Uterus (tissue), 4 donors: ENCODE measurements at places on chromosomes 7 and 10. TPM values are rescaled to one million over a fixed set of nuclear protein-coding genes. Genes with fewer than 3 reads are reported as not detected.

Gene SSC4D
- total RNA-seq = not detected

Gene RAB19
- total RNA-seq = not detected

Gene RPA3
- 18.2 TPM for total RNA-seq

Gene KLF14
- total RNA-seq = not detected

Gene FAM25G
- not detected for total RNA-seq

Gene CTAGE4
- 0.26 TPM for total RNA-seq

Gene FAM25A
- total RNA-seq = not detected

Gene CNNM2
- 5.3 TPM for total RNA-seq

DNA sequence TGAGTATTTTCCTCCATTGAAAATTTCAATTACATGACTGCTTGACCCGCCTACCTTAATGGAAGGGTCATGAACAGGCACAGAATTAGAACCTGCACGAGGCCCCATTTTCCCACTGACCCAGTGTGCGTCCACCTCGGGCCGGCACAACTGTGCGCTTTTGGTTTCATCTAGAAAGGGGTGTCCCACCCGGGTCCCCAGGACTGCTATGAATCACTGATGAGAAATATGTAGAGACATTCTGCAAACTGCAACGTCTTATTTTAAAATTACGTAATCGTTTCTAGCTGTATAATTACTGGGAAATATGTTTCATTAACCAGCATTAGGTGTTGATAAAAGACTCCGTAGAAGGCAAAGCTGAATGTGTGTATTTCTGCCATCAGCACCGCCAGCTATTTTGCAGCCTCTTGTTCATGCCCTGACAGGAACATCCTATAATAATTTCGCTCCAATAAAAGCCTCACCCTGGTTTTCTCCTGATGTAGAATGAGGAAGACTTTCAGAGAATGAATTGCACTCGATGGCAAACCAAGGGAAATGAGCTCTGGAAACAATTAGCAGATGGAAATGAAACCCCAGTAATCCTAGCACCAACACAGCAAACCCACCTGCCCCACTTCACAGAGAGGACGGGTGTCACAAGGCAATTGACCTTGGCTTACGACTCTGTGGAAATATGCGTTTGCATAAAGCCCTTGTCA, 562.1 kb downstream of the DNAJB6 start:
- H3K36me3 ChIP-seq = no peaks in the 10 kb centered on the region
- no peak for DNase-seq
- H3K27me3 ChIP-seq = no peaks in the 10 kb centered on the region
- H3K4me3 ChIP-seq = no peak overlapping the region

GRCh38 chr10:61943674-61944378, 42.3 kb downstream of the ARID5B start:
- no peak overlapping the region for H3K4me3 ChIP-seq
- H3K27ac ChIP-seq = peak overlapping the region; percentile 91
- peaks cover 3% of the 10 kb centered on the region for H3K4me1 ChIP-seq
- H3K27me3 ChIP-seq = no peaks in the 10 kb centered on the region
- DNase-seq = no peak

DNA sequence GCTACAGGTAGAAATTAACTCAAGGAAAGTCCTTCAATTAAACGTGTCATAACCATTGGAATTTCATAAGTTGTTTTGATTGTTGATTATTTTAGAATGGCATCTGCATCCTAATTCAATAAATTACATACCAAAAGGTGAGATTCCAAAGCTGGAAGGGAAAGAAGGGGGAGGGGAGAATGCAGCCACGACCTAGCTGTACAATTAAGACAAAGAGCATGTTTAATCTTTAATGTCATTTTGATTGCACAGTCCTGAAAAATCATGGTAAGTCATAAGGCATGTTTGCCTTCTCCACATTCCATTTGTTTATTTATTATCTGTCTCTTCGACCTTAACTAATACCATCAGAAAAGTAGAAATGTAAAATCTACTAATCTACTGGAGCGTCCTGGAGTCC, 358.1 kb downstream of the FRMD4A start:
- H3K4me1 ChIP-seq = no peaks in the 10 kb centered on the region
- DNase-seq = no peak
- no peaks in the 10 kb centered on the region for H3K36me3 ChIP-seq
- H3K4me3 ChIP-seq = no peak overlapping the region
- H3K27me3 ChIP-seq = no peaks in the 10 kb centered on the region
- no peak overlapping the region for H3K27ac ChIP-seq

GRCh38 chr10:62617652-62618051, 186.9 kb upstream of the ADO start:
- H3K27ac ChIP-seq = no peak overlapping the region
- DNase-seq = no peak
- no peaks in the 10 kb centered on the region for H3K4me1 ChIP-seq
- no peak overlapping the region for H3K4me3 ChIP-seq
- H3K36me3 ChIP-seq = no peaks in the 10 kb centered on the region

DNA sequence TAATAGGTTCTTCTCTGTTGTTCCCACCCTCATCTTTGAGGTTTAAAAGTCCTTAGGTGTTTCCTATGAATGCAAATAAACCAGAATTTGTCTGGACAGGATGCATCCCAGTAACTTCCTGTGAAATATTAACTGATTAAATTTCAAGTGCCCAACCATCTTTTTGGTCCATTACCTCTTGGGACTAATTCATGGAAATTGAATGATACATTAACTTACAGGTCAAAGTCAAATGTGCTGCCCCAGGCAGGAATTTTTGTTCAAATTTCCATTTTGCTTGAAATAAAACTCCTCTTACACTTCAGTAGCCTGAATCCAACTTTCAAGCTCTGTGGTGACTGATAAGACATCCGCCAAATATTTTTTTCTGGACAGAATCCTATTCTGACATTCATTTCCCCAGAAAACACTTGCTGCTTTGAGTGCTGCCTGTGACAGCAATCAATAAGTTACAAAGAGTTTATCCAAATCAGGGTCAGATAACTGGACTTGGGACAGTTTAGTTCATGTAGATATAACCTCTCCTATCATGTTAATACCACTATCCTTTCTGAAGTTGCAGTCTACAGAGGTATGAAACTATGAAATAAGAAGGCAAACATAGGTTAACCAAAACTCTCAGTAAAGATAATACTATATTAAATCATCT, 383.5 kb downstream of the POM121L12 start:
- no peaks in the 10 kb centered on the region for H3K4me1 ChIP-seq
- DNase-seq = no peak
- no peaks in the 10 kb centered on the region for H3K36me3 ChIP-seq

DNA sequence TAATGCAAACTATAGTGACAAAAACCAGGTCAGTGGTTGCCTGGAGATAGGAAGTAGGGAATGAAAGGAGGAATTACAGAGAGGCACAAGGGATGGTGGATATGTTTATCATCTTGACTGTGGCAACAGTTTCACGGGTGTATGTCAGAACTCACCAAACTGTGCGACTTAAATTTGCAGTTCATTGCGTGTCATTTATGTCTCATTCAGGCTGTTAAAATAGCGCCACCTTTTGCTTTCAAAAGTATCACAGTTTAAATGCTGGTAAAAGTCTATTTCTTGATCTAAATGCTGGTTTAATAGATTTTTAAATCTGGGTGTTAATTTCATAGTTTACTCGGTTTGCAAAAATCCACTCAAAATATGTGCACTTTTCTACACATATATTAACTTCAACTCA, 51.0 kb downstream of the PTTG1IP2 start:
- H3K4me3 ChIP-seq = no peak overlapping the region
- no peak overlapping the region for H3K27ac ChIP-seq
- no peaks in the 10 kb centered on the region for H3K4me1 ChIP-seq
- DNase-seq = no peak

- no peak overlapping the region for H3K4me3 ChIP-seq
- no peak for DNase-seq
- H3K27ac ChIP-seq = no peak overlapping the region
- H3K4me1 ChIP-seq = no peaks in the 10 kb centered on the region
- H3K27me3 ChIP-seq = no peaks in the 10 kb centered on the region
- no peaks in the 10 kb centered on the region for H3K36me3 ChIP-seq
Measured at GRCh38 chr7:87709258-87709657, 81.1 kb downstream of the RUNDC3B start.

- no peaks in the 10 kb centered on the region for H3K27me3 ChIP-seq
- H3K36me3 ChIP-seq = no peaks in the 10 kb centered on the region
- no peaks in the 10 kb centered on the region for H3K4me1 ChIP-seq
- peak overlapping the region; percentile 14 for H3K27ac ChIP-seq
Measured at GRCh38 chr10:75977139-75977538, 545.7 kb downstream of the LRMDA start.

DNA sequence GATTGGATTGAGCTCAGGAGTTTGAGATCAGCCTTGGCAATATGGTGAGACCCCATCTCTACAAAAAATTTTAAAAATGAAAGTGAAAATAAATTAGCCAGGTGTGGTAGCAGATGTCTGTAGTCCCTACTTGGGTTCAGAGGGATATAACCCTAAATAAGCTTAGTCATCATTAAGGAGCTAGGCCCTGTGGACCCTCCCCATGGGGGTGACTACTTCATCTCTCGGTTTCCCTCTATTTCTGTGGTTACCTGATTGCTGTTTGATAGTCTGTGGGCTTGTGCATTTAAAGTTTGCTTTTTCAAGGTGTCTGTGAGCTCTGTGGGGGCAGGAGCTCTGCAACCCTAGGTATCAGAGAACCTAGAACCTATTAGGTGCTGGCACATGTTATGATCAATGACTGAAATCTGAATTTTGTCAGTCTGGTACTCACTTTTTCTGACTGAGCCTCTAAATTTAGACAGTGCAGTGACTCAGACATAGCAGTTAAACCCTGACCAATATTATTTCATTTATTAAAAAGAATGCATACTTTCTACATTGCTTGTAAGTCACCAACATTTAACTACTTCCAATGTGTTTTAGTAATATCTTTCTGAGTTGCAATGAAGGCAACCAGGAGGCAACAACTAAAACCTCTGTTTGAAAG, 8.1 kb upstream of the CUZD1 start:
- H3K4me3 ChIP-seq = no peak overlapping the region
- no peak for DNase-seq
- no peak overlapping the region for H3K27ac ChIP-seq
- no peaks in the 10 kb centered on the region for H3K36me3 ChIP-seq
- H3K27me3 ChIP-seq = no peaks in the 10 kb centered on the region
- no peaks in the 10 kb centered on the region for H3K4me1 ChIP-seq

- no peak for DNase-seq
- H3K4me1 ChIP-seq = no peaks in the 10 kb centered on the region
- H3K27me3 ChIP-seq = no peaks in the 10 kb centered on the region
- H3K4me3 ChIP-seq = no peak overlapping the region
Measured at GRCh38 chr10:67780759-67781538, 57.0 kb downstream of the DNAJC12 start.

- H3K27me3 ChIP-seq = peaks cover 4% of the 10 kb centered on the region
- no peaks in the 10 kb centered on the region for H3K36me3 ChIP-seq
- DNase-seq = no peak
- H3K27ac ChIP-seq = no peak overlapping the region
- no peak overlapping the region for H3K4me3 ChIP-seq
Measured at GRCh38 chr10:8061274-8062211, 7.1 kb downstream of the GATA3 start.

DNA sequence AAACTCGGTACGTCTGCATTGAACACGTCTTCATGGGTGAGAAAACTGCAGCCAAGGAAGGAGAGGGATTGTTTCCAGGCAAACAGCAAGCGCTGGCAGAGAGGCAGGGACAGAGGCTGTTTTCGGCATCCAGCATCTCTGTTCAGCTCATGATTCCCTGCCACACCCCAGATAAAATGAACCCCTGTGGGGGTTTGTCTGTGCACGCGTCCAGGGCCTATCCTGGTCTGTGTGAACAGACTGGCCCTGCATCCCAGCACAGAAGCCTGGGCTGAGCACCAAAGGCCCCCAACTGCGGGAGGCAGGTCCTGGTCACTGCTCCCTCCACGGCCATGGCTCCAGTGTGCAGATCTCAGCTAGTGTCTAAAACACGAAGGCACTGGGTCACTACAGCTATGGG, 83.3 kb upstream of the FAM20C start:
- H3K4me1 ChIP-seq = no peaks in the 10 kb centered on the region
- no peak for DNase-seq
- H3K27me3 ChIP-seq = no peaks in the 10 kb centered on the region
- H3K27ac ChIP-seq = no peak overlapping the region

DNA sequence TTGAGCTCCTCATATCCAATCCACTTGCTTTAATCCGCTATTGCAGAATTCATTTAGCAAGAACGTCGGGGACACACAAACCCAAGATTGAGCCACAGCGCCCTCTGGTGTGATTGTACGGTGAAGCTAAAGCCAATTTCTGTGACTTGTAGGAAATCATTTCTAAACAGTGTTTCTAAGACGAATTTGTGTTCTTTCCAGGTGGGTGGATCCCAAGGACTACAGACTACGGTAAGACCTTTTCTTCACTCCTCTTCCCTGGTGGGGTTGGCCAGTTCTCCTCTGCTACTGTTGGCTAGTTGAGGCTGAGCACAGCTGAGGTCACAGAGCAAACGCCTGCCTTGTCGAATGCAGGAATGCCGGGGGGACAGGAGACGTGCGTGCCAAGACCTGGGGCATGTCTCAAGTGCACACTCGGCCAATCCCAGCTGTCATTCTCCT, 5.2 kb downstream of the DMBT1 start:
- no peak overlapping the region for H3K27ac ChIP-seq
- no peak overlapping the region for H3K4me3 ChIP-seq
- no peaks in the 10 kb centered on the region for H3K27me3 ChIP-seq
- H3K36me3 ChIP-seq = no peaks in the 10 kb centered on the region
- no peaks in the 10 kb centered on the region for H3K4me1 ChIP-seq
- peak; percentile 85 for DNase-seq
